Right renal pelvis (tissue), 4 donors: ENCODE measurements at places on chromosomes 11 and 22. TPM values are rescaled to one million over a fixed set of nuclear protein-coding genes. Genes with fewer than 3 reads are reported as not detected.

DNA sequence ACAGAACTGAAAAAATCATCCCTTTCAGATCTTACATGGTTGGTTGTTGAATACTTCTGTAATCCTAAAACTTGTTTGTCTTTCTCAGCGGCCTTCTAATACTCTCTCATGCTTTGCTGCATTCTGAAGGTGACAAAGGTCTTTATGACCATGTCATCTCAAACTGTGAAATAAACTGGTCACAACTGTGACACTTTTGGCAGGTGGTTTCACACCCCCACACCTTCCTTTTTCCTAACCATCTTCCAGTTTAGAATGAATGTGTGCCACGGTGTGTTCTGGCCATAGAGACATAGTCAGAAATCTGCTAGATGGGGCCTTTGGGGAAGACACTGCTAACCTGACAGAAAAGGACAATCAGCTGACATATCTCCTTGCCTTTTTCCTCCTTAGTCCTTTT is 14.7 kb upstream of the RFPL3 start:
- no peak for DNase-seq

DNA sequence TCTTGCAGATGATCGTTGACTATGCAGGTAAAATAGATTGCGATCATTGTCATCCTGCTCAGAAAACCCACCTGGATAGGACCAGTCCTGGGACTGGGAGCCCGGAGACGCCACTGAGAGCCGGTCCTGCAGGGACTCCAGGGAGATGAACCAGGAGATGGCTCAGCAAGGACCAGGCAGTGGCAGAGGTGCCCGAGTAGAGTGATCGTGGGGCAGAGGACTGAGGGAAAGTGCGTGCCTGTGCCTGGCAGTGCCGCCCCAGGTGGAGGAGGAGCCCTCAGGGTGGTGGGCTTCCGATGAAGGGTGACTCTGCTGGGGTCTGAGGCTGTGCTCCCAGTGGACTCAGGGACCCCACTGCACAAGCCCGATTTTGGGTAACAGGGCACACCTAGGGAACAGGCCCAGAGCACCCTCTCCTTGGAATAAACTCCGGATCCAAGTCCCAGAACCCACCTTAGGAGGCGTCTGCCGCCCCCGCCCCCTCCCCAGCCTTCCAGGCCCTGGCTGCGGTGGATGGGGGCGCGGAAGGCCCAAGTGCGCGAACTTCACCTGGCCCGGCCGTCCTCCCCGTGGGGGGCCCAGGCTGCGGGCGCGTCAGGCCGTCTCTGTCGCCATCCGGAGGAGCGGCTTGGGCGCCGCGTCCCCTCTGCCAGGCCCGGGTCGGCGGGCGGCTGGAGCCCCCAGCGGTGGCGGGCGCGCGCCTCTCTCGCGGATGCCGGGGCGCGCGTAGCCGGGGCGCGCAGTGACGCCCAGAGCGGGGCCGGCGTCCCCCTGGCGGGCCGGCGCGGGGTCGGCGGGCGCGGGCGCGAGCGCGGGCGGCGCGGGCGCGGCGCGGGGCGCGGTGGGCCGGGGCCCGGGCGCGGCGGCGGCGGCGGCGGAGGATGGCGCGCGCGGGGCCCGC is 1338.8 kb downstream of the BRD1 start:
- no peak for DNase-seq

GRCh38 chr11:87662287-87662686 is 513.0 kb downstream of the RAB38 start:
- DNase-seq, result no peak

DNA sequence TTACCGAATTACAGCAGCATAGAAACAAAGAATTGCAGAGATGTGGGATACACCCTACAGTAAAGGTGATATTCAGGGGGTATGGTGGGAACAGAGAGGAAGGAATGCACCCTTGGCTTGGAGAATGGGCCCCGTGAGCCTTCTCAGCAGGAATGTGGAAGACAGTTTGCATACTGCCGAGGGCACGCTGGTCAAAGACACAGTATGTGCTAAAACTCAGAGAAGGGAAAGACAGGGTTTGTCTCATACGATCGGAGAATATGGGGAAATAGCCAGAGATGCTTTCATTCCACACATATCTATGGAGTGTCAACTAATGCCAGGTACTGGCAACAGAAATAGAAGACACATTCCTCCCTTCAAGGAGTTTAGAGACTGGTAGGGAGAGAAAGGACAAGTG is 36.9 kb downstream of the UBASH3B start:
- DNase-seq, result no peak

BCL2L13 gene
- 56.1 TPM for polyA plus RNA-seq

GDPD4 gene
- 0.49 TPM for polyA plus RNA-seq

DNA sequence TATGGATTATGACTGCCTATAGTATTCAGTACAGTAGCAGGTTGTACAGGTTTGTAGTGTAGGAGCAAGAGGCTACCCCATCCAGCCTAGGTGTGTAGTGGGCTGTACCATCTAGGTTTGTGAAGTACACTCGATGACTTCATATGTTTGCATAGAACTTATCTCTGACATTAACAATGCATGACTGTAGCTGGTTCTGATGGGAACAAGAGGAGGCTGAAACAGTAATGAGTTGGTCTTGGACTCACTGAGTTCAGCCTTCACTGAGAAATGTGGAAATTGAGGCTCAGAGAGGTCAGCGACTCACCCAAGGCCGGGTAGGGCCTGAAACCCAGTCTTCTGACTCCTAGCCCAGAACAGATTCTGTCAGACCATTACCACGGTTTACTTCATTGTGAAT is 13.0 kb downstream of the MYO7A start:
- no peak for DNase-seq

GRCh38 chr11:15878756-15879155 is 477.6 kb downstream of the SOX6 start:
- no peak for DNase-seq

BLID gene
- not detected for polyA plus RNA-seq

GRCh38 chr22:49111085-49111484 is 716.6 kb downstream of the BRD1 start:
- no peak for DNase-seq

DNA sequence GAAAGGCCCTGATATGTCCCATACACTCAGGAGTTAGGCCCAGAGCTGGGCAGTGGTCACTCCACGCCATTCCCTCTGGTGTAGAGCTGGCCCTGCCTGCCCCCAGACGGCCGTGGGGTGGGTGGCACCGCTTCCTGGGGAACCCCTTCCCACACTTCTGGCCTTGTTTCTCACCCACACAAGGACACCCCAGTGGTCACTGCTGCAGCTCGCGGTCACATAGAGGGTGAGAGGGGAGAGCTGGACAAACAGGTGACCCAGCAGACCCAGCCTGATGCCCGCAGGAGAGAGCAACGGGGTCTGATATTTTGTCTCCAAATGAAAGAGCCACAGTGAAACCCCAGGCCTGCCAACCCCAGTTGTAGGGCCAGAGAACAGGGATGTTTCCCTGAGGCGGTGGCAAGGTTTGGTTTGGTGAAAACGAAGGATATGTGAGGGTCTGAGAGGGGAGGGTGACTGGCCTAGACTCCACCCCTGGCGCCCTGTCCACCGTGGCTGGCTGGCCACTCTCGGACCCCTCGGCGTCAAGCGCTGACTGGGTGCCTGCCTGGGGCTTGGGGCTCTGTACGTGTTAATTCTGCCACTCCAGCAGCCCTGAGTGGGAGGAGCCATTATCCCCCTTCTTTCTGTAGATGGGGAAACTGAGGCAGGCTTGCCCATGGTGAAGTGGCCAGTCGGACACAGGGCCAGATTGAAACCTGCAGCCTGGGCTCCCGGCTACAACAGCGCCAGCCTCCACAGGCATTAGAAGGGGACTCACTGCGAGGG is 71.0 kb upstream of the PPARA start:
- no peak for DNase-seq

MAP4K2 gene
- 21.4 TPM for polyA plus RNA-seq

- no peak for DNase-seq
Measured at GRCh38 chr11:7974668-7975067, 9.4 kb upstream of the NLRP10 start.

- no peak for DNase-seq
Measured at GRCh38 chr11:304915-305843, 2.4 kb upstream of the IFITM2 start.

DNA sequence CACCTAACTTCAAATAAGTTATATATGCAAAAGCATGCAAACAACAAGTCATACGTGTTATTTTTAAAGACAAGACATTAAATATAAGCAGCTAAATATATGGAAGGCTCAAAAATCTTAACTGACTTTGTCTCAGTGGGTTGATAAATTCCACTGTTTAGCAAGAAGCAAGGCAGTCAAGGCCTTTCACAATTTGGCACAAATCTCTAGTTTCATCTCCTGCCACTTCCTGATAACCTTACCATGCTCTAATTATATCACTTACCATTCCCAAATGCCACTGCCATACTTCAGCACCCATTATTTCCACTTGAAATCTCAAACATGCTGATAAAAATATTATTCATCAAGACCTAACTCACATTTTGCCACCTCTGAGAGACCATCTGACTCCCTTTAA is 24.8 kb downstream of the DCUN1D5 start:
- DNase-seq, result no peak

DNA sequence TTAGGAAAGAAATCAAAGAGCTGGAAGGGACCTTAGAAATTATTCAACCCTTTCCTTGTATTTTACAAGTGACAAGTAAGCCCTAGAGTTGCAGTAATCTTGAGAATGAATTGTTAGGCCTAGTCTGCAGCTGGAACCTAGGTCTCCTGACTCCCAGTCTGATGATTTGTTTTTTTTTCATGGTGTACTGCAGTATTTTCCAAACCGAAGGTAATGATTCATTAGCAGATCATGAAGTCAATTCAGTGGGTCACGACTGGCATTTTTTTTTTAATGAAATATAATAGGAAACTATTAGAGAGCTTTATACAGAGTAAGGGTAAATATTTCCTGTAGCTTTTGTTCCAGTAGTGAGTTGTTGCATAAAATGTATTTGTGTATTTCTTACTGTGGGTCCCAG is 42.8 kb downstream of the EXT2 start:
- no peak for DNase-seq

CASTOR1 gene
- polyA plus RNA-seq, result 9.6 TPM

GRCh38 chr11:727859-728748 is 19.2 kb upstream of the TALDO1 start:
- DNase-seq, result peak; percentile 74

SLCO2B1 gene
- polyA plus RNA-seq, result 6.6 TPM

DNA sequence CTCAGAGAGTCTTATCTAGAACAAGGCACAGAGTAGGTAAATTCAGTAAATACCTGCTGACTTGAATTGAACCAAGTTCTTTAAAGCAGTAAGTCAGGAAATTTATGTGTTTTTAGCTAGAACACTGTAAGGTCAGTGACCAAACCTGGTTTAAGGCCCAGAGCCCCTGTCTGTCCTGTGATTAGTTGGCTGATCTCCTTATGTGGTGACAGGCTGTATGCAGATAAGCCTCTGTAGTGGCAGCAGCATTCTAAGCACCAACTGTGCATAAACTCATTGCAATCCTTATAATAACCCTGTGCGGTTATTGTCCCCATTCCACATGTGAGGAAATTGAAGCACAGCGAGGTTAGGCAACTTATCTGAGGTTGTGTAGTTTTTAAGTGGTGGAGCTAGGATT is 40.5 kb downstream of the FBXO7 start:
- DNase-seq, result no peak

DNA sequence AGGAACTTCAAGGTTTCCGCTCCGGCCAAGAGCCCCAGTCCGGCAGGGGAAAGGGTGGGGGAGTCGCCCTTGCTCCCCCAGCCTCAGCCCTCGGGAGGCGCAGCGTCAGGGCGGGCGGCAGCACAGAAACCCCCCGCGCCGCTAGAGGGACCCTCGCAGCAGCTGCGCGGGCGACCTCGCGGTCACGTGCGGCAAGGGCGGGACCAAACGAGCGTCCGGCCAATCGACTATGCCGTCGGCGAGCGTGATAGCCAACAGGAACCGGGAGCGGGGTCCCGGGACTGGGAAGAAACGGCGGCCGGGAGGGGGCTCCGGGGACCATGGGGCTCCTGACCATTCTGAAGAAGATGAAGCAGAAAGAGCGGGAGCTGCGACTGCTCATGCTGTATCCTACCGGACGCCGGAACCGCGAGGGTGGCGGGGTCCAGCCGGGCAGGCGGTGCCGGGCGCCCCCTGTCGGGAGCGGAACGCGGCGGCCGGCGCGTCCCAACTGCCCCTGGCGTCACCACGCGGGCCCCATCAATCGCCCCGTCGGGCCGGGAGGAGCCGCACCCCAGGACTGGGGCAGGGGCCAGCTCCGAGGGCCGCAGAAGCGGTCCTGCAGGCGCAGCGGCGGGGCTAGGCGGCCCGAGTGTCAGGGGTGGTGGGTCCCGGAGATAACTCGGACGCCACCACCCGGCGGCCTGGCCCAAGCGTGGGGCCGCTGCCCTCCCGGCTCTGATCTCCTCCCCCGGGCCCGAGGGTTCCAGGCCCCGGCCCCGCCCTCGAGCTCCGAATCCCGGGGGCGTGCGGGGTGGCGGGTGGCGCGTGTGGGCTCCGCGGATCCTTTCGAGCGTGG is at the start of gene ARL2:
Gene ARL2 (plus strand): TSS at position 273 of the 838 bp plus-strand sequence. CDS start 48 bp downstream, at position 321.
- peak; percentile 88 for DNase-seq

DNA sequence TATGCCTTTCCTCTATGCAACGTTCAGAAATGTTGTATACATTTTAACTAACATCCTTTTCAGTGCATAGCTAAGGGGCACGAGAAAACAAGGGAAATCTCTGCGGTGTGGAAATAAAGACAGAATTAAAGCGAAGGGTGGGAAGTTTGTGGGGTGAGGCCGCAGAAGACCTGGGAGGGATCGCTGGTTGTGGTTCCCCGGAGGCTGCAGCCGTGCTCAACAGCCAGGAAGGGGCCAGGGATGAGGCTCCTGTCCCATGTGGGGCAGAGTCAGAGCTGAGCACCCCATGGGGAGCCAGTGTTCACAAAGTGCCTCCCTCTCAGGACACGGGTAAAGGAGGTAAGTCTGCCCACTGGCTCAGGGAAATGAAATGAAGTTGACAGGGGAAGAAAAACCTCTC is 67.5 kb downstream of the MYEOV start:
- DNase-seq, result no peak

RANBP1 gene
- 199 TPM for polyA plus RNA-seq

TSKU gene
- polyA plus RNA-seq, result 24.0 TPM

PNPLA3 gene
- 1.9 TPM for polyA plus RNA-seq

TH gene
- polyA plus RNA-seq, result 1.00 TPM

SLC6A5 gene
- polyA plus RNA-seq, result 0.13 TPM

ANGPTL5 gene
- not detected for polyA plus RNA-seq

GRCh38 chr22:44567846-44568493 is 69.9 kb upstream of the RTL6 start:
- DNase-seq, result no peak

DNA sequence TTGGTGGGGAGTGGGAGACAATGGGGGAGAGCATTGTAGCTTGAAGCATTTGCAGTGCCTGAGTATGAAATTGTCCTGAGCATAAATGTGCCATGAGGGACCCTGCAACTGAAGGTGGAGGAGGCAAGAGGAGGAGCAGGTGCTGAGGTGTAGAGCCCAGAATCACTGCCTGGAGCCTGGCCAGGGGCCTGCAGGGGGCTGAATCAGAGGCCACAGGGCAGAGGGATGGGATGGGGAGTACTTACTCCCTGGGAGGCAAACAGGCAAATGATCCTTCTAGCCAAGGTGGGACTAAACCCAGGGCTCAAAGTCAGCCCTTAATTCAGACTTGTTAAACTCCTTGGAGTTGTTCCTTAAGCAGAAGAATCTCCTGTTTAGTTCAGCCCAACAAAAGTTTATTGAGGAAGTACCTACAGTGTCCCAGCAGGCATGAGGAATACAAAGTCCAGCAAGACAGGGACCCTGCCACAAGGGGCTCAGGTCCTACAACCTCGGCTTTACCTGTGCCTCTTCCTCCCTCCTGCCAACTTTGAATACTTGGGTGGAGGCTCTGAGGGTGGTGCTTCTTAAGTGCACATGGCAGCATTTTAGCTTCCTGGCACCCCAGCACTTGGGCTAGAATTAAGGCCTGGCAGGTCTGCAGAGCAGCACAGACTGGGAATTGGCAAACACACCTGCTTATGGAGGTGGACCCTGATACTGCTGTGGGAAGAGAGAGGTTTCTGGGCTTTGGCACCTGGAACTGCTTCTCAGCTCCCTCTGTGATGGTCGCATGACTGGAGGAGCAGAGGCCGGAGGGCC is 20.0 kb downstream of the MICAL2 start:
- DNase-seq, result no peak
